NCI-H187 treated with DMSO at 0.1 percent for 48 hours (cell line): ENCODE measurements at places on chromosomes 12 and 14.

GRCh38 chr14:64834965-64835364 lies 44.7 kb downstream of the SPTB start:
- DNase-seq, result no peak

GRCh38 chr14:101103321-101103901 lies 199.9 kb upstream of the RTL1 start:
- DNase-seq, result no peak

- no peak for DNase-seq
These were observed 31.7 kb downstream of the RASAL1 start for GRCh38 chr12:113103756-113104450.

- DNase-seq, result no peak
These were observed 133.5 kb upstream of the HIF1A start for GRCh38 chr14:61561657-61562276.

GRCh38 chr12:10101042-10101579 lies 2.3 kb upstream of the CLEC1A start:
- DNase-seq, result no peak

GRCh38 chr12:9221483-9221882 lies 13.3 kb upstream of the PZP start:
- no peak for DNase-seq

- DNase-seq, result no peak
These were observed 1052.8 kb upstream of the TMEM132C start for GRCh38 chr12:127214186-127214585.

DNA sequence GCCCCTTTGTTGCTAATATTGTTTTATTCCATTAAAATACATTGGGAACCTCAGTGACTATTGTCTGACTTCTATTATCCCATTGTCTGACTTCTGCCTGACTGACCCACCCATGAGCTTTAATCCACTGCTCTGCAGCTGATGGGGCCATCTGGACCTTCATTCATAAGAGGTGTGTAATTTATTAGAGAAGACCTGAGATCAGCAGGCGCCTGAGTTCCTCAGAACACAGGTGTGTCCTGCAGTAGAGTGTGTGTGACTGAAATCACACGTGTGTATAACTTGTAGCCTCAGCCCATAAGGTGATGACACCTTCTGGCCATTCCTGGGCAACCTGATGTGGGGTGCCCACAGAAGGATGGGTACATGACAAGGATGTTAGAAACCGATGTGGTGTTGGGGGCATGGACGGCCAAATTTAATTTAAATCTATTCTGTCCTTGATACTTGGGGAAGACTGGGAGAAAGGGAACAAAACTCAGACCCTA lies 821.0 kb downstream of the TMEM121 start:
- no peak for DNase-seq

DNA sequence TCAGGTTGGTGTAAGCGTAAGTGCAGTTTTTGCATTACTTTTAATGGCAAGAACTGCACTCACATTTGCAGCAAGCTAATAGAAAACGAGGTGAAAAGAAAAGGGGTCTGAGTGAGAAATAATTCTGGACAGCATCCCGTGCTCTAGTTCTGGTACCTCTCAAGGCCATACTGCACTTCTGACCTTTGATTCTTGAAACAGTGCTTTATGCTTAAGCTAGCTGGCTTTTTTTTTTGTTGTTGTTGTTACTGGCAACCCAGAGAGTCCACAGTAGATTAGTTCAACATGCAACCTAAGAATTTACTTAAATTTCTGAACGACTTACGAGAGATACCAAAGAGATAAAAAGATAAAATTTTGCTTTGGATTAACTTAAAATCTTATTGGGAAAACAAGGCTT lies 75.2 kb upstream of the PRKD1 start:
- DNase-seq, result no peak

GRCh38 chr12:49340095-49340870 lies 3.3 kb upstream of the C1QL4 start:
- no peak for DNase-seq
